ENCODE measurements at places on chromosomes 3 and 15.

DNA sequence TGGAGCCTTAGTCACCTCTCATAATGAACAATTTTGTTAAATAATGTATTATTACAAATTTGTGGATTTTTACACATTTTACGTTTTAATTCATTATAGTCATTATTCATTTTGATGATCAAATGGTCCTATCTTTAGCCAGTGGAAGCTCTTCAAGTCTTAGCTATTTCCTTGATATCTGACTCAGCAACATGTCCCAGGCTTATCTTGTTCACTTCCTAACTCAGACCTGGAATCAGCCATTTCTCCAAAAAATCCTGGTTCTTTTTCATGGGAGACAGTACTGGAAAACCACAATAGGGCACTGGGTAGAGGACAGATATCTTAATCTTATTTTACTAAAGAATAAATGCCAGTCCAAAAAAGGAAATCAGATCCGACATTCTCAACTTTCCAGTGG lies 56.4 kb downstream of the RYK start:
- DNase-seq: no peak

DNA sequence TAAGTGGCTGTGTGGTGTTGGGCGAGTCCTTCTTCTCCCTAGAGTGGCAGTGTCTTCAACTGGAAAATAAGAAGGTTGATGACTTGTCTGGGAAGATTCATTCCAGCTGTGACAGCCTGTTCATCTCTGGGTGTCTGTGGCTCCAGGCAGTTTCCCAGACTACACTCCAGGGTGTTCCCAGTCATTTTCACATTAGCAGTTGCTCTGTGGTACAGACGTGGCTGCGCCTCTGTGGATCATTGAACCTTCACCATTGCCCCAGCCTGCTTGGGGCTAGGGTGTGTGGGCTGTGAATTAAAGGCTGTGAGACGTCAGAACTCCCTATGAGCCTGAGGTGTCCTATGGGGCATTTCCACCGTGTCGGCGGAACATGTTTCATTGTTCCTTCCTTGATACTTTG lies 239.6 kb upstream of the NR2E3 start:
- DNase-seq: no peak

GRCh38 chr15:77974098-77974414 lies 103.5 kb downstream of the TBC1D2B start:
- no peak for DNase-seq

- peak; percentile 54 for DNase-seq
These were observed 30.6 kb upstream of the GPR160 start for GRCh38 chr3:170007031-170007663.

- DNase-seq: no peak
These were observed 33.0 kb downstream of the KBTBD8 start for GRCh38 chr3:67030785-67031740.

- DNase-seq: no peak
These were observed 252.7 kb upstream of the ICE2 start for GRCh38 chr15:60731583-60732130.

GRCh38 chr15:40389824-40390595 lies 7.5 kb downstream of the KNSTRN start:
- no peak for DNase-seq

DNA sequence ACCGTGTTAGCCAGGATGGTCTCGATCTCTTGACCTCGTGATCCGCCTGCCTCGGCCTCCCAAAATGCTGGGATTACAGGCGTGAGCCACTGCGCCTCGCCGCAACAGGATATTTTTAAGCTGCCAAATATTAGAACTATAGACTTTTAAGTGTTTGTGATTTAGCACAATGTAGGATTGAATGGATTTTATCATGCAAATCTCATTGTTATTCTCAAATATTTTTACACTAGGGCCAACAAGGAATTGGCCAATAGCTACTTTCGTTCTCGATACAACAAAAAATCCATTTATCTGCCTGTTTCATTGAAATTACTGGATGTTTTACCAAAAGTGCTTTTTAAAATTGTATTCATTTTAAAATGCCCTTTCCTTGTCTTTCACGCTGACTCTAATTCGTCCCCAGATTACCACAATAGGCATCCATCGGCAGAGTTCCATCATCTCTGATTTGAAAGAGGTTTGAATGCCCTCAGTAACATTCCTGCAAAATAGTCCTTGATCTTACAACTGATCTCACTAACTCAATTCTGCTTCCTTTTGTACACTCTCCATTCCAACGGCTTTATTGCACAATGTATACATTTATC lies 99.6 kb upstream of the ROBO2 start:
- no peak for DNase-seq

GRCh38 chr15:96792216-96792615 lies 461.7 kb downstream of the NR2F2 start:
- DNase-seq: no peak

DNA sequence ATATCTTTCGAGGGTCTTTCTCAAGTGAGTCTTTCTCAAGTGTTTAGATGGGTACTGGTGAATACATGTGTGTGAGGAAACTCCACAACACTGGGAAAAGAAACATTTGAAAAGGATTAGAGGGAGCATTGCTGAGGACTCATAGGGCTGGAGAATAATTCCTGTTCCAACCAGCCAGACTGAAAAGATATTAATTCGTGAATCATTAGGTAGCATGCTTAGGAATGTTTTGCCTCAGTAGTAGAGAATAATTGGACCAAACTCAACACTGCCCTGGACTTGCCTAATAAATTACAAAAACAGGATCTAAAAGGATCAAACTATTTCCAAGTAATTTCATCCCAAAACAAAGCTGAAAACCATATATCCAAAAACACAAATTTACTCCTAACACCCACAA lies 17.3 kb downstream of the PP2D1 start:
- DNase-seq: no peak

- no peak for DNase-seq
These were observed 61.3 kb upstream of the RAB6B start for GRCh38 chr3:133956982-133957381.

GRCh38 chr3:134457376-134458074 lies 28.3 kb downstream of the ANAPC13 start:
- no peak for DNase-seq

DNA sequence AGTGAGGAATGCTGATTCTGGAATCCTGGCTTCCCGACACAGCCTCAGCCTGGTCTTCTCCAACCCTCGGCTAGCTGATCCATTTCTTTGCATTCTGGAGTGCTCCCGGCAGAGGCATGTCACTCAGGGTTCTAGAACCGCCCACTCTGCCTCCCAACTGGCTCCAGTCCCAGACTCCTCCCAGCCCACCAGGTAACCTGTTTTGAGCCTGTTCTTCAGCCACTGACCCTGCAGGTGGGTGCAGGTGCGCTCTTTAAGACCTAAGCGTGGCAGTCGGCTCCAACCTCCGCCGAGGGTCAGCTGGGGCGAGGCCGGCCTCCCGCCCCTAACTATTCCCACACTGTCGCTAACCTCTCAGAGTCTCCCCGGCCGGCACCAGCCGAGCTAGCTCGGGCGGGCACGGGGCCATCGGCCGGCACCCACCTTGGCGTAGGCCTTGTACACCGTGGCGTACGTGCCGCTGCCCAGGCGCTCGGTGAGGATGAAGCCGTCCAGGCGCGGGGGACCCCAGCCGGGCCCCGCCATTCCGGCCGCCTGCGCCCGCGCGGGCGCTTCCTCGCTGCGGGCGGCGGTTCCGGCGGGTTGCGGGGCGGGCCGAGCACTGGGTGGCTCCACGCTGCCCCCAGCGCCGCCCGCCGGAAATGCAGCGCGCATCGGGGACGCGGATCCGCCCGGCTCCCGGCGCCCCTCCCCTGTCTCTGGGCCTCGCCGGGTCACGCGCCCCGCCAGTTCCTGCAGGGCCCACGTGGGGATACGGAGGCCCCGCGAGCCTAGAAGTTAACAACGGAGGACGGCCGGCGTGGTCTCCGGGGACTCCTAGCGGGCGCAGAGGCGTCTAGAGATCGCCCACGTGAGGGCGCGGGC lies at the start of gene ULK3:
ULK3 (minus strand) TSS at position 576 of the 864 bp plus-strand sequence; CDS start at position 525, 51 bp downstream.
- DNase-seq: peak; percentile 94

GRCh38 chr3:147572970-147573340 lies 163.8 kb downstream of the ZIC1 start:
- DNase-seq: no peak

DNA sequence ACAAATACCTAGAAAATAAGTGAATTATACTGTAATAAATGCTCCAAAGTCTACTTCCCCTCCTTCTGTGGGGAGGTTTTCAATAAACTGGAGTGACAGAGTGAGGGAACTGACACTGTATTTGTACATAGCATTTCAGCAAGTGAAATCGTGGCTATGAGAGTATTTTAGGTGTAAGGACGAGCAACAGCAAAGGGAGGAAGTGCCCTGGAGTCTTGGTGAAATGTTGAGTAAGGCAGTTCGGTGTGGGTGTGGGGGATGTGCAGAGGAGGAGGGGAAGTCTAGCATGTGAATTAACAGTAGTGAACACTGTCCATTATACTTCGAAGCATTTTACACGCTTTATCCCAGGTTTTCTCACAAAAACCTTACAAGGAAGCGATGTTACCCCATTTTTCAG lies 18.1 kb upstream of the P2RY13 start:
- DNase-seq: no peak

- peak; percentile 18 for DNase-seq
These were observed 77.9 kb upstream of the DCLK3 start for GRCh38 chr3:36842275-36842674.

DNA sequence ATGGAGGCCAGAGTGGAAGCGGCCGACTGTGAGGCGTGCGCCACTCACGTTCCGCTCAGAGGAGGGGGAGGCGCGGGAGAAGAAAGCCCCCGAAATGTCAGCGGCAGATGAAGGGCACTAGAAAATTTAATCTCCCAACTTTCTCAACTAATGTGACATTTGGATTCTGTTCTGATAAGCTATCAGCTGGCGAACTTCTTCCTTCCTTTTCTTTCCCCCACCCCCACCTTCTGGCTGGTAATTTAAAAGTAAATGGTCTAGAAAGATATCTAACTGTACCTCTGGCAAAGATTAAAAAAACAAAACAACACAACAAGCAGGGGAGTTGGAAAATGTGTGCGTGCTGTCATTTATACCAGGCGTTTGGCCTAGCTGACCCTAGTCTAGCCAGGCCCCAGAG lies 26.4 kb upstream of the TMEM115 start:
- DNase-seq: no peak

DNA sequence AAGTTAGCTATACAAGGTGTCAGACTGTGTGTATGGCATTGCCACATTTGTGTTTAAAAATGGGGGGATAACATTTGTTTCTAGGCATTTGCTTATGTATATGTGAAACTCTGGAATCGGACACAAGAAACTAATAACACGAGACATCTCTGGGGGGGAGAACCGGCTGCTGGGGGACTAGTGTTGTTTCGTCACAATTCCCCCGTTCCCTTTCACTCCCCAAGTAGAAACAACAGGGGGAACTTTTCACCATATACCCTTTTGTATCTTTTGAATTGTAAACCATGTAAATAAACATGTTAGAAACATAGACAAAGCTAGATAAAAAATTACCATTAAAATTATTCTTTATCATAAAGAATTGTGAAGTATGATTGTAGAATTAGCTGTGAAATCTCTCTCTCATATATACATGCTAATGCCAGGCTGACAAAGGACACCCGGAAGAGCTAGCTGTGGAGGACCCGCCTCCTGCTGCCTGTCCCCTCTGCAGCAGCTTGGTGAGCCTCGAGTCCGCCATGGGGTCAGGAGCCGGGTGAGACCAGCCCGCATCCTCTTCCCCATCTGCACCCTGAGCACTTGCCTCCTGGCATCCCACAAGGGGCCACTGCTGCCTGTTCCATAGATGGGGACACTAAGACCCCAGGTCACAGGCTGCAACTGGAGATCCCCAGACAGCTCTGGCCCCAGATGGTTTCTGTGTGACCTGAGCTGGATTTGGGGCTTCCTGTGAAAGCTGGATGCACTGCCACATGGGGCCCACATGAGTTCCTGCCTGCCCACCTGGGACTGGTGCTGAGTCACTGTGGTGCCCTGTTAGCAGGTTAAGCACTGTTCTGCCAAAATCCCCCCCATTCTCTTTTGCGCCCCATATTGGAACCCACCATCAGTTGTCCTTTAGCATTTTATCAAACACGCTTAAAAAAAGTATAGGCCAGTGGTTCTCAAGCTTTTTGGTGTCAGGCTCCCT lies 91.6 kb downstream of the IQSEC1 start:
- DNase-seq: no peak

- no peak for DNase-seq
These were observed 9.5 kb upstream of the APBA2 start for GRCh38 chr15:28876131-28876844.

GRCh38 chr15:63456258-63456657 lies 48.1 kb upstream of the USP3 start:
- no peak for DNase-seq

GRCh38 chr3:193614430-193614829 lies 21.4 kb downstream of the OPA1 start:
- no peak for DNase-seq

DNA sequence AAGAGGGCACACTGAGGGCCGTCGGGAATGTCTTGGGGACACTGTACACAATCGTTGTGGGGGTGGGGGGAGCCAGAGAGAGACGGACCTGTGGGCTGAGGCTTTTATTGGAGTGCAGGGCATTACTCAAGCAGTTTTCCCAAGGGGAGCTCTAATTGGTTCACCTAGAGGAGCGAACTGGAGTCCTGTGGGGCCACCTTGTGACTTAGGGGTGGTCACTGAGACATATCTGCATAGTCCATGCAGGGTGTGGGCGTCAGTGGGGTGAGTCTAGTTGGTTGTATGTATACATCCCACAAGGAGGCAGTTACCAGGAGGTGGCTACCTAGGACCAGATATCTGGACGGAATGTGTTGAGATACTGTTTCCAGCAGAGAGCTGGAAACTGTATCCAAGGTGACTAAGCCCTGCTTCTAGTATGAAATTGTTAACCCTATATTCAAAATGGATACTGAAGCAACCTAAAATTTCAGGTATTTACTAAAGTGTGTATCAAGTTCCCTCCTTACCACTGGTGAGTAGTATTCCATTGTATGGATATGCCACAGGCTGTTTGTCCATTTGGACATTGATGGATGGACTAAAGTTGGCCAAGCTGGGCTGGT lies 2.6 kb upstream of the PIGZ start:
- DNase-seq: no peak

GRCh38 chr3:190169243-190169642 lies 48.5 kb upstream of the P3H2 start:
- DNase-seq: no peak

GRCh38 chr15:93319121-93319814 lies 230.3 kb upstream of the RGMA start:
- no peak for DNase-seq

- DNase-seq: no peak
These were observed 6.2 kb downstream of the ALPK3 start for GRCh38 chr15:84823282-84823878.
